ENCODE measurements at places on chromosomes 3 and 15.
A peak's percentile ranks its signal among the peaks of the same experiment; 100 is the strongest.

DNA sequence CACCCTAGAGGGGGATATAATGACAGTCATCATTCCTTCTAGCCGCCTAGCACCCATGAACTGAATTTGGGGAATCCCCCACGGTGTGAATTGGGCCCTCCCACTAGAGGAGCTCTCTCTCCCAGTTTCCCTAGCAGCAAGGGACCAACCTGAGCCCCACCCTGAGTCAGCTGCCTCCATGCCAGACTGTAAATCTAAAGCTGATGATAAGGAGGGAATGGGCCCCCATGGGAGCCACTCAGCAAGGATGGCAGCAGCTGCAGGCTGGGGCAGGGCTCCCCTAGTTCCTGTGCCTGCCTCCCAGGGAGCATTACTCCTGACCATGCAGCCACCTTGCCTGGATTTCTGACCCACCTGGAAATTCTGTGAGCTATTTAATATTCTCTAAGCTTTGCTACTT lies 57.0 kb upstream of the PXYLP1 start:
- DNase-seq, result no peak

GRCh38 chr3:127069814-127070440 lies 87.0 kb downstream of the PLXNA1 start:
- DNase-seq, result no peak

DNA sequence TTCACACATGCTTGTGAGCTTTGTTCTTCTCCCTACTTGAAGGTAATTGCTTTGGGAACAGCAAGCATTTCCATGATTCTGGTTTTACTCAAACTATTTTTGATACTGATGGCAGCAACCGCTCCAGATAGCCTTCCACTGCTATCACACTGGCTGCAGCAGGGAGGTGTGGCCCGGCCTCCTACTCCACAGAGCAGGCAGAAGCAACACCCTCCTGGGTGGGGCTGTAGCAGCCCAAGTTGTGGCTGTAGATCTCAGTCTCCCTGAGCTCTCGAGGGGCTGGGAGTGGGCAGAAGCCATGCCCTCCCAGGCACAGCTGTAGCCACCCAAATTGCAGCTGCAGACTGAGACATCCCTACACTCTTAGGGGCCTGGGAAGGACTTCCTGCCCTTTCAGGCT lies 878.8 kb upstream of the GBE1 start:
- DNase-seq, result no peak

DNA sequence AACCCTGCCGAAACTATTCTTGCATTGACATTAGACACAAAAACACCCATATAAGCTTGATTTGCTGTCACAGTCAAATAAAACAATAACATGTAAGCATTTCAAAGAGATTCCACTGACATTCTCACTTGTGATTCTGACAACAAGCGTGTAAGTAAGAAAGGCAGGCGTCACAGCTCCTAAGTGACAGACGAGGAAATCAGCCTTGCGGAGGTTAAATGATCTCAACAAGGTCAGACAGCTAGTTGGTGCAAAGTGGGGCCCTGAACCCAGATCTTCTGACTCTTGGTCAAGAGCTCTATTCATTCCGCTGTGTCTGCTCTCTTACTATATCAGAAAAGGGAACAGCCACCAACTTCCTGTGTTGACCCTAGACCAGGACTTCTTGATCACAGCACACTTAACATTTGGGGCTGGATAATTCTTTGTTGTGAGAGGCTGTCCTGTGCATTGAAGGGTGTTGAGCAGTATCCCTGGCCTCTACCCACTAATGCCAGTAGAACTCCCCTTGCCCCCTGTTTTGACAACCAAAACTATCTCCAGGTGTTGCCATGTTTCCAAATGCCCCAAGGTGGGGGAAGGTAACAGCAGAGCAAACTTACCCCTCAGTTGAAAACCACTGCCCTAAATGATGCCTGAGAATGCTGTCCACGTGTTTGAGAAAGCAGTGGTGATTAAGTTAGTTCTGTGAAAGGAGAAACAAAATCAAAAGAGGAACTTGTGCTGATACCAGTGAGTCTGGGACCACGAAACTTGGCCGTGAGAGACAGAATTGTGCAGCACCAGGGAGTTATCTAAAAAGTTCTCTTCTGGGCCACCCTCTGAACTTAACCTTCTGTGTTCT lies 86.1 kb downstream of the LIPC start:
- peak; percentile 29 for DNase-seq

DNA sequence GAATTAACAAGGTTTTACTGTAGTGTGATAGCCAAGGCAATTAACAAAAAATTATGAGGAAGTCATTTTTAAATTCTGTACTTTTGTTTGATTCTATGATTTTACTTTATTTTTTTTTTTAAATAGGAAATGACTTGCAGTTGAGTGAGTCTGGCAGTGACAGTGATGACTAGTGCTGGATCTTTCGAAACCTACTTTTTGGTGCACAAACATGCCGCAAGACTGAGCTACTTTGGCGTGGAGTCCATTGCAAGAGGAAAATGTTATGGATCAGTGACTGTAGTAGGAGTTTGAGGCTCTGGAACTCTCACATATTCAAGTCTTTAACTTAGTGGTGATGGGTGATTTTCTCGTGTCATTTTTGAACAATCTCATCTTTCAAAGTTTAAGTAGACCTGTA lies 11.6 kb downstream of the EAF1 start:
- peak; percentile 30 for DNase-seq

GRCh38 chr15:92637626-92638025 lies 17.9 kb downstream of the FAM174B start:
- DNase-seq, result no peak

- DNase-seq, result no peak
Measured at GRCh38 chr3:22960105-22960984, 242.8 kb upstream of the UBE2E2 start.

- DNase-seq, result no peak
Measured at GRCh38 chr3:4845882-4846281, 133.4 kb upstream of the BHLHE40 start.

All from CD4-positive, alpha-beta T cell treated with Interferon alpha-2 for 1 hour (primary cell).